ENCODE measurements at places on chromosomes 7 and 10.

- DNase-seq, result no peak
Observed at GRCh38 chr10:85224366-85224940, 896.1 kb downstream of the CCSER2 start.

DNA sequence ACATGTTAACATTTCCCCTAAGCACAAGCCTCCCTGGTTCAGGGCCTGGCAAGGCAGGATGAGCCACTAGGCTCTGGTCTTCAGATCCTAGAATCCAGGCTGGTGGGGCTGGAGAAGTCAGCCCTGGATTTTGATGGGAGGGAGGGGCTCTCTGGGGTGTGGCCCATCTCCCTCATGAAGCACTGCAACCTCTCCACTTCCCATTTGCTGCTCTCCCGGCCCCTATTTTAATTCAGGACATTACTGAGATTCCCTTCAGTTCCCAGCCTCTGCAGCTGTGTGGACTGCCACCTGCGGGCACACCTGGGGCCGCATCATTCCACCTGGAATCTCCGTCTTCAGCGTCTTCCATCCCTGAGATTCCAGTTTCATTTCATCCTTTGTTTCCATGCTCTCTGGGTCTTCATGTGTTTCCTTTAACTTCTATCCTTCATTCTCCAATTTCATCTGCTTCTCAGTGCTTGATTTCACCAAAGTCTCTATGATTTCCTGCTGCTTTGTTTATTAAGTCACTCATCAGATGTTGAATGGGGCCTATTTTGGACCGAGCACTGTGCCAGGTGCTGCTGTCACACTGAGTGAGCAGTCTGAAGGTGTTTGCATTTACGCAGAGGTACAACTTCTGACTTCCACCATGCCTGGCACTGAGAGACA is 253.6 kb downstream of the WDR37 start:
- no peak for DNase-seq

- DNase-seq, result no peak
Observed at GRCh38 chr7:106421181-106421762, 136.5 kb upstream of the NAMPT start.

DNA sequence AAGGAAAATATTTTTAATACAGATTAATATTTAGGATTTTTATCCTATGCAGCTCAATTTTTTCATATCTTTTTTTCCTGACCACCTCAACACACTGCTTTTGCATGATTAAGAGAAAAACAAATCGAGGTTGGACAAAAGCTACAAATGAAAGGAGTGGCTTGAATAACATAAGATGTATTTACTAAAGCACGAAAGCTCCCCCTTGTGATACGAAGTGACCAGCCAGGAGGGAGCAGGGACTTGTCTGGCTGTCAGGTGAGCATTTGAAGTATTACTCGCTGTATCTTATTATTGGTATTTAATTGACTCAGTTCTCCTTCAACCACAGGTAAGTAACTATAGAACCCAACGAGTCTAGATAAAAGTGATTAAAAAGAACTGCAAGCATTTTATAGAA is 265.2 kb upstream of the PHF14 start:
- no peak for DNase-seq

DNA sequence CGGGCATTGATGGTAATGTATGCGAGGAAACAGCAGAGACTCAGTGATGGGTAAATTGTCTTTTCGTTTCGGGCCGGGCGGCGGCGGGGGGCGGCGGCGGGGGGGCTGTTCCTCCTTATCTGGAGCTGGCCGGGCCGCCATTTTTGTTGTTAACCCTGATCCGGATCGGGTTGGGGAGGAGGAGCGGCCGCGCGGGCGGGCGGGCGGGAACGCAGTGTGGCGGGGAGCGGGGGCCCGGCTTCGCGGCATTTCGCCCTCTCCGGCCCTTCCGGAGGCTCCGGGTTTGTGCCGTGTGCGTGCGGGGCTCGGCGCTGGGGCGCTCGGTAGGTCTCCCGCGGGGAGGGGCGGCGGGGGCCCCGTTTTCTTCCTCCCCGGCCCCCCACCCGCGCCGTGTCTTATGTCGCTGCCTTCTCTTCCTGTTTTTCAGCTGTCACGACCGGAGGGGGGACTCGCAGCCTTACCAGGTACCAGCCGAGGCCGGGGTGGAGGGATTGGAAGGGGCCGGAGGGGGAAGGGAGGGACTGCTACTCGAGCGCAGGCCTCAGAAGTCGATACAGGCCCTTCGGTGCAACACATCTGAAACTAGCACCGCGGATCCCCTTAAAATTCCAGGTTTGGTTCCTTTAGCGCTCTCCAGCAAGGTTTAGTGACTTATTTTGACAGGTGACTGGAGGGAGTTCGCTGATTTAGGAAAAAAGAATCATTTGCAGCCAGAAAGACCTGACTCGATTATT is 820 bp downstream of the WAC start:
- DNase-seq, result peak; percentile 69

GRCh38 chr10:104277785-104278184 is 8.8 kb downstream of the GSTO2 start:
- DNase-seq, result no peak

All from activated CD4-positive, alpha-beta T cell treated with anti-CD3 and anti-CD28 coated beads for 4 hours (primary cell).